ENCODE measurements at places on chromosomes 7 and 10.

GRCh38 chr10:60989400-60989876 lies 45.5 kb upstream of the RHOBTB1 start:
- H3K4me3 ChIP-seq: no peak overlapping the region
- DNase-seq: no peak
- no peaks in the 10 kb centered on the region for H3K4me1 ChIP-seq
- H3K27ac ChIP-seq: no peak overlapping the region
- H3K36me3 ChIP-seq: peaks cover 1% of the 10 kb centered on the region
- peaks cover 41% of the 10 kb centered on the region for H3K27me3 ChIP-seq

DNA sequence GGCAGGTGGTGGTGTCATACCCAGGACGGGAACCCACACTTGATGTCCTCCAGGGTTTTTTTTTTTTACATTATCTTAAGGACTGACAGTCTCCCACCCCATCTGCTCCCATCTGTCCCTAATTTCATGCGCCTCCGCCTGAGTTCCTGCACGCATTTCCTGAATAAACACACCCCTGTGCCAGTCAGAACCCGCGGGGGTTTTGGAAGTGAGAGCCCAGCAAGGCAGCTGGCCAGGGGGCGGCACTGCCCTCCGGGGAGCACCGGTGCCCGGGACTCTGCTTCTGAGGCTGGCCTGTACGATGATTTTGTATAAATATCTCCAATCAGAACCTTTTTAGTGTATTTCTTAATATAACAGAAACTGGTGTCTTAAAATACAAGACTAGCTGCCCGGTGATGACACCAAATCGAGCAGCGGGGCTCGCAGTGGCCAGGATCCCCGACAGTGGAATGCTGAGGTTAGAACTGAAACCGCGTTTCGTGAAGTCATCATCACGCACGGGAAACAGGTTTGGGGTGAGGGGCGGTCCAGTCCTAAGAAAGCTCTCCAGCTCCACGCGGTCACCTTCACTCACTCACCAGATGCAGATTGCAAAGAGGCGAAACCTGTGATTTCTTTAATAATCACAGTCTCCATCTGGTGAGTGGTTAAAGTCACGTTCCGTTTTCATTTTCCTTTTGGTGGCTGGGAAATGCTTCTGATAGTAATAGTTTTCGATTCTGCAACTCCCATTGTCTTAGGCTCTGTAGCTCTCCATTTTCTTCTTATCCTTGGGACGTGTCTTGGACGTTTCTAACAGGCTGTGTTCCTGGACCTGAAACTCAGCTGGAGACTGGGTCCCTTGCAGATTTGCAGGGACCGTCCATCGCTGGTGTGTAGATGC lies 19.7 kb downstream of the BNIP3 start:
- H3K27ac ChIP-seq: peak overlapping the region; percentile 44
- H3K4me1 ChIP-seq: peaks cover 14% of the 10 kb centered on the region
- DNase-seq: no peak
- H3K4me3 ChIP-seq: no peak overlapping the region
- H3K36me3 ChIP-seq: peaks cover 8% of the 10 kb centered on the region
- no peaks in the 10 kb centered on the region for H3K27me3 ChIP-seq

- no peaks in the 10 kb centered on the region for H3K4me1 ChIP-seq
- no peak overlapping the region for H3K27ac ChIP-seq
- DNase-seq: no peak
- H3K36me3 ChIP-seq: peaks cover 1% of the 10 kb centered on the region
These were observed 63.4 kb downstream of the SCRN1 start for GRCh38 chr7:29926216-29926615.

DNA sequence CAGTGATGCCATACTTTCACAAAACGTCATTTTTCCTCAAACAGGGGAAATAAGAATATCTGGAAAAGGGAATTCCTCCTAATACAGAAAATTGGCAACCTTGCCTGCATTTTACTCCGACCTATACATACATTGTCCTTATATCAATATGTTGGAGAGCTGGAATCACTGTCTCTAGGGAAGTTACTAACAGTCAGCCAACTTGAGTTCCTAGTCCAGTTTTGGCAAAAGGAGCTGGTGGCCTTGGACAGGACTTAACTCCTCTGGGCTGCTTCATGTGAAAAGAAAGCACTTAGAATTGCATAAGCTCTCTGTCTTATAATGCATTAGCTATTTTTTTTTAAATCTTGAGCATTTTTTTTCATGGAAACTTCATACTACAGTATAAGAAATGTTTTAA lies 174.2 kb upstream of the HGF start:
- no peaks in the 10 kb centered on the region for H3K4me1 ChIP-seq
- no peak for DNase-seq
- no peak overlapping the region for H3K27ac ChIP-seq
- H3K27me3 ChIP-seq: no peaks in the 10 kb centered on the region

- H3K36me3 ChIP-seq: peaks cover 9% of the 10 kb centered on the region
- DNase-seq: no peak
- no peak overlapping the region for H3K4me3 ChIP-seq
- H3K4me1 ChIP-seq: peaks cover 4% of the 10 kb centered on the region
These were observed 11.3 kb downstream of the RAB11FIP2 start for GRCh38 chr10:118035354-118036005.

DNA sequence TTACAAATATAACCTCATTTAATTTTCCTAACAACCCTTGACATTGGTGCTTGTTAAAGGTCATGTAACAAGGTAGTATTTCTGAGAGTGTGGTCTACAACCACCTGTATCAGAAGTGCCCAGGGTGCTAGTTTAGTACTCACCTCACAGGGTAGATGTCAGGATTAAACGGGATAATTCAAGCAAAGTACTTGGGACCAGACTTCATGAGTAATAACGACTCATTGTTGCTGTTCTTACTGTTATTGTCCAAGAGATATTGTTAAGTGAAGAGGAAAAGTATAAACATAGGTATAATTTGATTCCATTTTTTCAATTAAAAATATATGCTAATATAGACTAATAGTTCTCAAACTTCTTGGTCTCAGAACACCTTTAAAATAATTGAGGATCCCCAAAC lies 179.3 kb downstream of the WNT2 start:
- peaks cover 1% of the 10 kb centered on the region for H3K36me3 ChIP-seq
- no peaks in the 10 kb centered on the region for H3K27me3 ChIP-seq
- no peak for DNase-seq
- no peaks in the 10 kb centered on the region for H3K4me1 ChIP-seq
- H3K27ac ChIP-seq: no peak overlapping the region
- H3K4me3 ChIP-seq: no peak overlapping the region

- no peaks in the 10 kb centered on the region for H3K27me3 ChIP-seq
- no peak overlapping the region for H3K27ac ChIP-seq
- H3K4me3 ChIP-seq: no peak overlapping the region
- no peaks in the 10 kb centered on the region for H3K36me3 ChIP-seq
These were observed 437.5 kb downstream of the CALN1 start for GRCh38 chr7:71974611-71975010.

- H3K27me3 ChIP-seq: no peaks in the 10 kb centered on the region
- H3K4me3 ChIP-seq: peak overlapping the region; percentile 67
- peaks cover 4% of the 10 kb centered on the region for H3K36me3 ChIP-seq
These were observed 52.4 kb upstream of the ITGB1 start for GRCh38 chr10:33010132-33011037.

- H3K4me3 ChIP-seq: no peak overlapping the region
- H3K27me3 ChIP-seq: no peaks in the 10 kb centered on the region
- H3K36me3 ChIP-seq: peaks cover 3% of the 10 kb centered on the region
- H3K4me1 ChIP-seq: no peaks in the 10 kb centered on the region
- H3K27ac ChIP-seq: no peak overlapping the region
These were observed 3.7 kb upstream of the LDB3 start for GRCh38 chr10:86664341-86665217.

- no peaks in the 10 kb centered on the region for H3K27me3 ChIP-seq
- no peak overlapping the region for H3K27ac ChIP-seq
- no peaks in the 10 kb centered on the region for H3K36me3 ChIP-seq
These were observed 212.7 kb upstream of the ZNF804B start for GRCh38 chr7:88546808-88547207.

DNA sequence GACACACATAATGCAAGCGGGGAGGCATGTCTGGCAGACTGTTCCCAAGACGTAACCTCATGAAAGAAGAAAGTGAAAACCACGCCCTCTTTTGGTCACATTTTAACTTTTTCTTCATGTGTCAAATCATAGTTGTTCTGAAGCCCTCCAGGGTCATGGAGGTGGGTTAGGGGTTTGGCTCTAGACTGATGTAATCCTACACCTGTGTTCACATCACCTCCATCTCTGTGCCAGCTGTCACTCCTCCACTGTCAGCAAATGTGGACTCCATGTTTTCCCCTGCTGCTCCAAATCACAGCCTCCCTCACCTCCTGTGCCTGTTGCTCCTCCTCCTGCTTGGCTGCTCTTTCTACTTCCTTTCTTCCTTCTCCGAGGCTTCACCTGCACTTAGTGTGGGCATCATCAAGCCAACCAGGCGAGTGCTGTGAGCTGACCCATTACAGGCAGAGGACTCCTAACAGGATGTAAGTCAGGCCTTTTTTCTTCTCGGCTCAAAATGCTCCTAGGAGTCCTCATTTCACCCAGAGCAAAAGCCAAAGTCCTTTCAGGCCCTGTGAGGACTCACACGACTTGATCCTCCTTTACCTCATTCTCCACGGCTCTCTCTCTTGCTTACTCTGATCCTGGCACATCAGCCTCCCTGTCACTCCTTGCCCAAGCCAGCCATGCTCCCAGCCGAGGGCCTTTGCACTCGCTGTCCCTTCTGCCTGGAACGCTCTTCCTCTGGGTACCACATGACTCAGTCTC lies 66.4 kb upstream of the IFRD1 start:
- no peak overlapping the region for H3K4me3 ChIP-seq
- peaks cover 2% of the 10 kb centered on the region for H3K36me3 ChIP-seq
- peaks cover 8% of the 10 kb centered on the region for H3K4me1 ChIP-seq
- DNase-seq: no peak
- no peak overlapping the region for H3K27ac ChIP-seq
- peaks cover 10% of the 10 kb centered on the region for H3K27me3 ChIP-seq

DNA sequence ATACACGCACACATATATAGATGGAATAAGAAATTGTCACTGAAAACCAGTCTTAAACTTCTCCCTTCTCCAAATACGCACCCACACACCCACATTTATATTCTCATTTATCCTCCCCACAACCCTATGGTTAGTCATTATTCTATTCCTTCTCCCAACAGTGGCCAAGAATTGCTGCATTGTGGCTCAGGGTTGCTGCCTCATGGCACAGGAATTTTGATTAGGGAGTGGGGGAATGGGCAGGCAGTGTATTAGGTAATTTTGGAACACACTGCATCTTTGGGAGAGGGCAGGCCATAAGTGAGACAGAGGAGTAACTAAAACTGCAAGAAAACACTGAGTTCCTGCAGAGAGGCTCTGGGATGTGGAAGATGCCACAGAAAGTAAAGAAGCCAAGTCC lies 35.7 kb downstream of the NAPEPLD start:
- DNase-seq: no peak
- H3K27me3 ChIP-seq: no peaks in the 10 kb centered on the region
- H3K27ac ChIP-seq: no peak overlapping the region
- peaks cover 6% of the 10 kb centered on the region for H3K4me1 ChIP-seq
